ENCODE measurements at places on chromosomes 13 and 19.
A peak's percentile ranks its signal among the peaks of the same experiment; 100 is the strongest.

GRCh38 chr13:24271601-24272451 lies 37.6 kb upstream of the C1QTNF9 start:
- no peak for DNase-seq

GRCh38 chr19:20422216-20423205 lies 143.1 kb downstream of the ZNF737 start:
- no peak for DNase-seq

- DNase-seq = no peak
Observed at GRCh38 chr13:102830646-102831045, 15.2 kb upstream of the ERCC5 start.

DNA sequence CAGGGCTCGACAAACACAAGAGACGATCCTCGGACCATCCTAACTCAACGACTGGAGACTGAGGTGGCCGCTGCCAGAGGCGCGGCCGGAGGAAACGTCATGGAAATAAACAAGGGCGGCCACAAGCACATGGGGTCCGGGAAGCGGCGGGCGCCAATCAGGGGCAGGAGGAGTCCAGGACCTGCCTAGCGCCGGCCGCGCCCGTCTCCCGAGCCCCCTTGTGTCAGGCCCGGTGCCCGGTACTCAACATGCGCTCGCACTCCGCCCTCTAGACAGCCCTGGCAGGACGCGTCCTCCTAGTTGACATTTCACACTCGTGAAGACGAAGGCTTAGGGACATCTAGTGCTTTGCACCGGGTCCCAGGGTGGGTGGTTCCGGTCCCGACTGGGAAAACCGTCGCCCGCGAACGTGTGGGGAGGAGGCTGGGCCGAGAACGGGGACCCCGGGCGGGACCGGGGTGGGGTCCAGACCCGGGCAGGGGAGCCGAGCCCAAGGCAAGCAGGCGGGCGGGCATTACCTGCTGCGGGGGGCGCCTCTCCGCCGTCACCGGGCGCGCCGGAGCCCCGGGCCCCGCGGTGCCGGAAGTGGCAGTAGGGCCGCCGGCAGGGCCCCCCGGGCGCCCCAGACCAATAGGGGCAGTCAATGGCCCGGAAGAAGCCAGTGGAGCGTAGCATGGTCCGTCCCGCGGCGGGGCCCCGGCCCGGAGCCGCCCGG lies 442 bp downstream of the REXO1 start:
- DNase-seq = no peak

DNA sequence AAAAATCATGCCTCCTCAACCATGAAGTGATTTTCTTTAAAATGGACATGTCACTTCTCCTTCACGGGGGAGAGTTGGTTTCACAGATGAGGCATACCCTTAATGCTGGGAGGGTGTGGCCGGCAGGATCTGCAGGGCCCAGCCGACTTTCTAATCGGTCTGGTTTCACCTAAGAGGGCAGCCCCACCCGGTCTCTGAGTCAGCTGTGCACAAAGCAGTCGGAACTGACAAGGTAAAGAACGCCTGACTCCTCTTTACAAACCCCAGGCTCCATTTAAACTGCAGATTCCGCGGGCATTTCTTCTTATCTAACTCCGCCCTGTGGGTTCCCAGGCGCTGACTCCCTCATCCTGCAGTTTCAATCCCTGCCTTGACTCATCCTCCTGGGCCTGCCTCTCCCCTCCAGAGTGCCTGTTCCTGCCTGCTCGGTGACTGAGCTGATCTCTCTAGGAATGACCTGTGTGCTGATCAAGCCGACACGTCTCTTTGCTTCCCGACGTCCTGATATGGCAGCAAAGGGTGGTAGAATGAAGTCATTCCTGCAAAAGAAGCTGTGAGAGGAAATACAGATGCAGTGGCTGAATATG lies 63.4 kb downstream of the EFNB2 start:
- no peak for DNase-seq

DNA sequence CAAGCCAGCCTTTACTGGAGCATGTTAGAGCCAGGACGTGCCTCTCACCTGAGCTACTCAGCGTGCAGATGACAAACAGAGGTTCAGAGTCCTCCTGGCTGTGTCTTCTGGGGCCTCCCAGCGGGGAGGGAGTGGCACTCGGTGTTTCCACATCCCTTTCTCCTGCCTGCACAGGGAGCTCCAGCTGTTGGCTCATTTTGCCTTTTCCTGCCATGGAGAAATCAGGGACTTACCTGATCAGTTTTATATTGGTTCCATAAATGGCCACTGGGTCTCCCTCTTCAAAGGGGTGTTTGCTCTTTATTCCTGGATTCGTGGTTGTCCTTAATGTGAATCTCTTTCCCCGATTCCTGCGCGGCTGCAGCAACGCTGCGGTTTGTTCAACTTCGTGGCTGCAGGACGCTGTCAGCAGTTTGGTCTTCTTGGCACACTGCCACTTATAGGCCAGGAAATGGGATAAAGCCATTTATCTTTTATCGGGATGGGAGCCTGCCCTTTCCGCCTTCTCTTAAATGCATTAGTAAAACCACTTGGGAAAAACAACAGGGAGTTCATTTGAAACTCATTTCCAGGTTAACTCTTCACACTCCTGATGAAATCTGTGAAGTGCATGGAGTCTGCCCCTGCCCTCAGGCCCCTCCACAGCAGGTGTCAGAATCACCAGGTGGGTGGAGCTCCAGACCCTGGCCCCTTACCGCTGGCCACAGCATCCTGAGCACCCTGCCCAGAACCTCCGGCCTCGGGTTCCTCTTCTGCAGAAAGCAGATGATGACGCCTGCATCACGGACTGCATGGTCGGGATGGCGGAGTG lies 39.8 kb upstream of the MCF2L start:
- no peak for DNase-seq

DNA sequence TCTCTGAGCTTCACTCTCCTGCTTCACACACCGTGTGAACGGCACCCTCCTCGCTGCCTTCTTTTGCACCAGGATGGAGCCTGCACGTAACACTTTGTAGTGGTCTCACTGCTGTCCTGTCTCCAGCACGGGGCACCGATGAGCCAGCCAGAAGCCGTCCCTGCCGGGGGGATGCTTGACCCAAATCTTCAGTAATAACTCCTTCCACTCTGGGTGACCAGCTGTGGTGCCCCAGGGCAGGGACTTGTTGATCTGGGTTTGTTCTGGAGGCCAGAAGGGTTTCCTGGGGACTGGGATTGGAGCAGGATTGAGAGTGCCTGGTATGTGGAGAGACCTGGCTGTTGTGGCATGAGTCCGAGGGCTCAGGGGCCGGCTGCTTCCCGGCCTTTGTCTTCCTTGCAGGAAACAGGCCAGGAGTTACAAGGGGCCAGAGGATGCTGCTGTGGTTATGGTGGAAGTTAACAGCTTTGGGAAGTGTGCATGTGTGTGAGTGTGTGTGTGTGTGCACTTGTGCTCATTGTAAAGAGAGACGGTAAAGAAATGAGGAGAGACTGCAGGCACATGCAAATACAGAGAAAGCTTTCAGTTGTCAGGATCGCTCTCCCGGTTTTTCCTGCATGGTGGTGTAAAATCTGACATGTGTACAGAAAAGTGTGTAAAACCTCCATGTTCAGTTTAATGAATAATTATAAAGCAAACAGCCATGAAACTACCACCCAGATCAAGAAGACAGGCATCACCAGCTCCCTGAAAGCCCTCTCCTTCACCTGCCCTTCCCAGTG lies 18.9 kb downstream of the PAK4 start:
- no peak for DNase-seq

GRCh38 chr19:21134934-21135366 lies 6.9 kb upstream of the ZNF431 start:
- no peak for DNase-seq

GRCh38 chr19:4970558-4971423 lies 1.9 kb downstream of the KDM4B start:
- no peak for DNase-seq

- no peak for DNase-seq
Observed at GRCh38 chr13:36450534-36450933, 18.2 kb downstream of the CCNA1 start.

- no peak for DNase-seq
Observed at GRCh38 chr13:110636053-110636475, 20.7 kb downstream of the NAXD start.

- no peak for DNase-seq
Observed at GRCh38 chr13:71291842-71292146, 575.2 kb downstream of the DACH1 start.

DNA sequence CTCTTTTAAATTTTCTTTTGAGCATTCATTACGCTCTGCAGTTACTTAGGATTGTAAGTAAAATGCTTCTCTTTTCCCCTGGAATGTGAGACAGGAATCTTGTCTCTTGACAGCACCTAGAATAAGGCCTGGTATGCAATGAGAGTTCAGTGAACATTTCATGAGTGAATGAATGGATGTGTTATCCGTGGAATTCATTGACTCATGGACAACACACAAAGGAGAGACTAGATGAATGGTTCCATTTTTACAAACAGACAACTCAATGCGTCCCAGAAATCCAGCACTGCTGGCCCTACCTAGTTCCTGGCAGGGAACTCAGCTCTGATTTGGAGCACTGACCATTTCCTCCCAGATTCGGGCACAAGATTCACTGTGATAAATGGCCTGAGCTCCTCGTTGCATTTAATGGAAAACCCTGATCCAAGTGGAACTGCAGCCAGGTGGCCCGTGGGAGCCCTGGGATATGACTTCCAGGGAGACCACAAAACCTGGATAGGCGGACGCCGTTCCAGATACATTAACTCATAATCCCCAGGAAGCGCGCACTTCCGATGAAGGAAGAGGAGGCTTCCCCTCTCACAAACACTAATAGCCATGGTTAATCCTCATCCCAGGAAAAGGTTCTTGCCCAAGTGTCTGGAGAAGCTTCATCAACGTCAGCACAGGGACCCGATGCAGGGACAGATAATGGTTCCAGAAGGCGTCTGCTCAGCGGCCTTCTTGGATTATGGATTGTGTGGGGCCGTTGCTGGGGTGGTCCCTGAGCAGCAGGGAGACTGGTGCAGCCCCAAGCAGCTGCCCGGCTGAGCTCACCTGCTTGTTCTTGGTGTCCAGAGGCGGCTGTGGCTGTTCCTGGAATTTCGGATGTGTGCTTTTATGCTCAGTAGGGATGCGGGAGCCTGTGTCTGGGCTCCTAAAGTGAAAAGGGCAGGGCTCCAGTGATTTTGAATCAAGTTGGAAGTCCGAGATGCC lies 211.1 kb upstream of the TSHZ3 start:
- DNase-seq = no peak

- DNase-seq = no peak
Observed at GRCh38 chr13:97057176-97057575, 62.9 kb upstream of the OXGR1 start.

GRCh38 chr13:111153977-111154332 lies 38.8 kb downstream of the ARHGEF7 start:
- DNase-seq = peak; percentile 29

DNA sequence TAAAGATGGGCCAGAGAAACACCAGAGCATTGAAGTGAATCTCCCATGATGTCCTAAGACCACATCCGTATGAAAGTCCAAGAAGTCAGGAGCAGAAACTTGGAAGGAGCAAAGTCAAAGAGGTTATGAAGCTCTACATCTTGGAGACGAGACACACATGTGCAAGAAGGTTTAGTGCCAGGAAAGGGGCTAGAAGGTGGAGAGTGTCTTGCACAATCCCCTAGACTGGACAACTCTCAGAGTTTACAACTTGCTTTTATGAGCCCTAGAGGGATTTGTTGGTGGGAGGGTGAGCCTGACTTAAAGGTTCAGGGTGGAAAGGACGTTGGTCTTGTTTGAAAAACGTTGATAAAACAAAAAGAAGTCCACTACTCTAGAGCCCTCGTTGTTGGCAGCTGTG lies 150.6 kb downstream of the GPC6 start:
- no peak for DNase-seq

- DNase-seq = no peak
Observed at GRCh38 chr19:2560369-2560768, 84.4 kb downstream of the GADD45B start.

GRCh38 chr13:73372666-73373627 lies 314.1 kb downstream of the KLF5 start:
- DNase-seq = no peak

DNA sequence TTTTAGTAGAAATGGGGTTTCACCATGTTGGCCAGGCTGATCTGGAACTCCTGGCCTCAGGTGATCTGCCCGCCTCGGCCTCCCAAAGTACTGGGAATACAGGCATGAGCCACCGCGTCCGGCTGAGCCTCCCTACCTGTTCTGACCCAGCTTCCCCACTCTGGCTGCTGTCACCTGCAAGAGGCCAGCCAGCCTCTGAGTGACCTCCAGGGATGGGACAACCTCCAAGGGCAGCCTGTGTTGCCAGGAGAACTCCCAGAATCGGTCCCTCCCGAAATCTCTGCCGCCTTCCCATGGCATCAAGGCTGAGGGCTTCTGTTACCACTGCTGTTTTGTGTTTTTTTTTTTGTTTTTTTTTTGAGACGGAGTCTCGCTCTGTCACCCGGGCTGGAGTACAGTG lies 11.3 kb downstream of the CERS4 start:
- no peak for DNase-seq

DNA sequence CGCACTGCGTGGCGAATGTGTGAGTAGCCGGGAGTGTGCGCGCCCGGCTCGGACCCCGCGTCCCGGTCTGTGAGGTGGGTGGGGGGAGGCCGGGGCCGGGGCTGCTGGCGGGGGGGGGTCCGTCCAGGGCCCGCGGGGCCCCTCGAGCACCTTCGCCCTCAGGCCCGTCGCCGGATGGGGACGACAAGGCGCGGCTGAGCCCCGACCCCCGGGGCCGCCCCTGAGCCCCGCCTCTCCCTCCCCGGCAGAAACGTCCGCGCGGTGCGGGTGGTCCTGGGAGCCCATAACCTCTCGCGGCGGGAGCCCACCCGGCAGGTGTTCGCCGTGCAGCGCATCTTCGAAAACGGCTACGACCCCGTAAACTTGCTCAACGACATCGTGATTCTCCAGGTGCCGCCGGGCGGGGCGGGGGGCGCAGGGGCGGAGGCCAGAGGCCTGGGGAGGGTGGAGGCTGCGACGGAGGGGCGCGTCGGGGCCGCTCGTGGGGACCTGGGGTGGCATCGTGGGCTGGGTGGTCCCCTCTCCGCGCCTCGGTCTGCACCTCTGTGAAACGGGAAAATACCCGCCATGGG lies 997 bp downstream of the ELANE start:
- no peak for DNase-seq
